ENCODE measurements at places on chromosomes 4 and X. TPM values are rescaled to one million over a fixed set of nuclear protein-coding genes. Genes with fewer than 3 reads are reported as not detected.

GRCh38 chrX:110146521-110146920 is 143.6 kb downstream of the TMEM164 start:
- peak; percentile 16 for DNase-seq

DNA sequence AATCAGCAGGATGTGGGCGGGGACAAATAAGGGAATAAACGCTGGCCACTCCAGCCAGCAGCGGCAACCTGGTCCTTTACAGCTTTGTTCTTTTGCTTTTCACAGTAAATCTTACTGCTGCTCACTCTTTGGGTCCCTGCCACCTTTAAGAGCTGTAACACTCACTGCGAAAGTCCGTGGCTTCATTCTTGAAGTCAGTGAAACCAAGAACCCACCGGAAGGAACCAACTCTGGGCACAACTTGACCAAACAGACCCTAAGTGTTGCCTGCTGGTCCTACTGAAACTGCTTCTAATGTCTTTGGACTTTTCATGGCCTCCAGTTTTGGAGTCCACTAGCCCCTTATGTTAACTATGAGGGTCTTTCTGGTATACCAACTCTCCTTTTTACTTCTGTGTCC is 566.2 kb upstream of the IGFBP7 start:
- no peak for DNase-seq

DNA sequence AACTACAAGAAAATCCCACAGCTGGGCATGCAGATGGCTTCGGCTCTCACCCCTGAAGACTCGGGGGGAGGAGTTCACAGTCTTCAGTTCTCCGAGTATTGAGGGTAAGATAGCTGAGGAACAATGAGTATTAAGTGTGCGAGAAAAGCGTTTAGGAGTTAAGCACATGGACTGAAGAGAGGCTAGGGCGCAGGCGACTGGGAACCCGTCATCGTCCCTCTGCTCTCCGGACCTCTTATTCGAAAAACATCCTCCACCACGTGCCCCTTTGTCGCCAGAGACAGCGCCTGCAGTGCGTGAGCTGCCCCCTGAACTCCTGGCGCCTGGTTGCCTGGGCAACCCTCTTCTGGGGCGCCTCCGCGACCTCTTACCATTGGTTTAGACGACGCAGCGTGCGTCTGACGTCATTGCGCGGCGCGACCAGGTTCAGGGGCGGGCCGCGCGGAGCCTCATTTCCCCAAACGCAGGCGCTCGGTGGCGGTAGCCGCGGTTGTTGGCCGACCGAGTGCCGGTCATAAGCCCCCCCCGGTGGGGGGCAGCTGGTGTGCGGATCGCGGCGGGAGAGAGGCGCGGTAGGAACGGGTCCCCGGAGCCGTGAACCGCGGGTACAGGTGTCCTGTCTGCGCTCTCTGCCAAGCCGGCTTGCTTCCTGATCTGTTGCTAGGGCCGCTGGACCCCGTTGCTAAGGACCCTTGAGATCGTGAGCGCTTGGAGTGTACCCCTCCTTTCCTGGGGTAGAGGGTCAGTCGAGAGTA is at the start of gene PACRGL:
Gene PACRGL (plus strand): TSS at position 452 of the 755 bp plus-strand sequence. CDS start 4,024 bp downstream, outside the sequence.
- peak; percentile 97 for DNase-seq

DNA sequence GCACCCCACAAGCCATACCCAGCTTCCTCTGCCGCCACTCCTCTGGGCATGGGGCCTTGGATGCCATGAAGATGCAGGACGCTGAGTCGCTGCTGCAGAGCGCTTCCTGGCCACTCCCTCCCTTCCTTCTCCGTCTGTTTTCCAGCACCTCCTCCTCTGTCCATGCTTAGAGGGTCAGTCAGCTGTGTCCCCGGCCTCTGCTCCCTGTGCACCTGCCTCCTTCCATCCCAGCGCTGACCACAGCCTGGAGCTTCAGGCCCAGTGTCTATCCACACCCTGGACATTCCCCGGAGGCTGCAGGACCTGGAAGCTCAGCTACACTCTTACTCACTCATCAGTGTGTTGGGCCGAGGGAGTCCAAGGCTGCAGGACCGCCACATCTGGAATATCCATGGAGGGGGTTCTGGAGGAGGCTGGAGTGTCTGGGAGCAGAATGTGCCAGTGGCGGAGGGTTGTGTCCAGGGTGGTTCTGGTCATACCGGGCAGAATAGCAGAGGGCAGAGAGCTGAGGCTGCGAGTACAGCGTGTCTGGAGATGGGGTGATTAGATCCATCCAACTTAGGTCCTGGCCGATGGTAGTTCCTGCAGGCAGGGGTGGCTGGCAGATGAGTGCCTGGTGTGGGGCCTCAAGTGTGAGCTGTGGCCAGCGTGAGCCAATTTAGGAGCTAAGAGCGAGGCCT is 58.6 kb upstream of the ADRA2C start:
- no peak for DNase-seq

DNA sequence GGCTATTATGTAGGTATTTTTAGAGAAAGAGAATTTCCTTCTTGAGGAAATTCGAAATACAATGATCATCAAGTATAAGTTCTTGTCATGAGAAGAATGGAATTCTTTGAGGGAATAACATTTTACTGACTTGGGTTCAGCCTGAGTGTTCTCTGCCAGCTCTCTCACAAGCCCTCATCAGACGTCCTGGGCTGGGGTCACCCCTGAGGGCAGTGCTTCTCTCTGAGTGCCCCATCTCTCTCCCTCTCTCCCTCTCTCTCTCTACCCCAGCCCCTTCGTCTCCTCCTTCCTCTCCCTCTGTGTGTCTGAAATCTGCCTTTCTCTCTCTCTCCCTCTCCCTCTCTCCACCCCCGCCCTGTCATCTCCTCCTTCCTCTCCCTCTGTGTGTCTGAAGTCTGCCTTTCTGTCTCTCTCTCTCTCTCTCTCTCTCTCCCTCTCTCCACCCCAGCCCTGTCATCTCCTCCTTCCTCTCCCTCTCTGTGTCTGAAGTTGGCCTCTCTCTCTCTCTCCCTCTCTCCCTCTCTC is 241.7 kb upstream of the PSAPL1 start:
- DNase-seq = no peak

DNA sequence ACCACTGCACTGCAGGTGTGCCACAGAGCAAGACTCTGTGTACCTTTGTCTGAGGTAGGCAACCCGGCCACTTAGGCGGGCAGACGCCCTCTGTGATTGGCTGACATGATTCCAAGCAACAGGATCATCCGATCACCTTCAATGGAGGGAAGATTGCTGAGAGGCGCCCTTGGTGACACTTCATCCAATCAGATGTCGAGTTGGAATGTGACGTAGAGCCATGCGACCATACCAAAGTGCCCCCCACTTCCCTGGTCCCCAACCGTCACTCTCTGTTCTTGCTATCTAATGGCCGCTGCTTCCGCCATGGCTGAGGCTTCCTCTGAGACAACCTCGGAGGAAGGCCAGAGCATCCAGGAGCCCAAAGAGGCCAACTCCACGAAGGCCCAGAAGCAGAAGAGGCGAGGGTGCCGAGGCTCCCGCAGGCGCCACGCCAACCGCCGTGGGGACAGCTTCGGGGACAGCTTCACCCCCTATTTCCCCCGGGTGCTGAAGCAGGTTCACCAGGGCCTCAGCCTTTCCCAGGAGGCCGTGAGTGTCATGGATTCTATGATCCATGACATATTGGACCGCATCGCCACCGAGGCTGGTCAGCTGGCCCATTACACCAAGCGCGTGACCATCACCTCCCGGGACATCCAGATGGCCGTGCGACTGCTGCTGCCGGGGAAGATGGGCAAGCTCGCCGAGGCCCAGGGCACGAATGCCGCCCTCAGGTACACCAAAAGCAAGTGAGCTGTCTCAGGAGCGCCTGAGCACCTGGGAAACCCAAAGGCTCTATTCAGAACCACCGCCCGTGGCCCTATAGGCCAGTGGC is at the start of gene H2BW2:
Gene H2BW2 (plus strand): TSS at position 268 of the 817 bp plus-strand sequence. CDS start 39 bp downstream, at position 307.
- no peak for DNase-seq

DNA sequence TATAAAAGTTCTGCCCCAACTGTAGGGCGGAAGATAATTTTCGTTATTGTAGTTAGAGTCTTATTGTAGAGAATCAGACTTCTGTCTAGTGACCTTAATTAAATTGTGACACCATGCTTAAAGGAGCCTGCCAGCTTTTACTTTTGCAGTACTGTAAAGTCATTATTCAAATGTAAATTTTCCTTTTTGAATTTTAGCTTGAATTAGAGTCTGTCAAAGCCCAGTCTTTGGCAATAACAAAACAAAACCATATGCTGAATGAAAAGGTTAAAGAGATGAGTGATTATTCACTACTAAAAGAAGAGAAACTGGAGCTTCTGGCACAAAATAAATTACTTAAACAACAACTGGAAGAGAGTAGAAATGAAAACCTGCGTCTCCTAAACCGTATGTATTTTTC is 21.8 kb downstream of the OFD1 start:
- DNase-seq = no peak

DNA sequence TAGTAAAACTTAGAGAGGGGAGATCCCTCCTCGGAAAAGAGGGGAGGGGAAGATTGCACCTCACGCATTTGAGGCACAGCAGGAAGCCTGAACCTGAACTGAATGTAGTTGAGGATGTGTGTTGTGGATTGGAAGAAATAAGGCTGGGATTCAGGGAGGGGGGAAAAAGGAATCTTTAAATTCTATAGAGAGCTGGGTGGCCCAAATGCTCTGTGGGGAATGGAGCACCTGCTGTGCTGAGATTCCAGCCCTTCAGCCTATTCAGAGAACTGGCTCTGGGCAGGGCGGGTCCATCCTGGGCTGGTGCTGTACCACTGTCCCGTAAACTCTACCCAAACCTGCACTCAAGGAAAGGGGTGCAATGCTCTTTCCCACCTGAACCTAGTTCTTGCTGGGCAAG is 4.1 kb downstream of the FOXO4 start:
- no peak for DNase-seq

GRCh38 chr4:8775121-8775520 is 96.5 kb downstream of the HMX1 start:
- no peak for DNase-seq

GRCh38 chrX:49748211-49748956 is 52.6 kb upstream of the PAGE1 start:
- no peak for DNase-seq

DNA sequence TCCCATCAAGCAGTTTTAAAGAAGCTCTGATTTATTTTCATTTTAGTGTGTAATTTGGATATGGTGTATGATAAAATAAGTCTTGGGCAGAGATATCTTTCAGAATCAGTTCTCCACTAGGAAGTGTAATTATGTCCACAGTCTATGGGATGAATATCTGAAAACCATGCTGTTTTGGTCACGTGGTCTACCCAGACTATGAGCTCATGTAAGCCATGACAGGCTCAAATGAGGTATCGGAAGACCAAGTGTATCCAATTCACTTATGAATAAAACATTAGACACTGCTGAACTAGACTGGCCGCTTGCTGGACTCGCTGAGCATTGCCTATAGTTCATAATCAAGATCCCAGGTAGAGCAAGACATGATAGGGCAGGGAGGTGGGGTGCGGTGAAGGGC is 50.5 kb downstream of the SOD3 start:
- DNase-seq = no peak

GRCh38 chrX:139691493-139691842 is 16.5 kb downstream of the MCF2 start:
- no peak for DNase-seq

DNA sequence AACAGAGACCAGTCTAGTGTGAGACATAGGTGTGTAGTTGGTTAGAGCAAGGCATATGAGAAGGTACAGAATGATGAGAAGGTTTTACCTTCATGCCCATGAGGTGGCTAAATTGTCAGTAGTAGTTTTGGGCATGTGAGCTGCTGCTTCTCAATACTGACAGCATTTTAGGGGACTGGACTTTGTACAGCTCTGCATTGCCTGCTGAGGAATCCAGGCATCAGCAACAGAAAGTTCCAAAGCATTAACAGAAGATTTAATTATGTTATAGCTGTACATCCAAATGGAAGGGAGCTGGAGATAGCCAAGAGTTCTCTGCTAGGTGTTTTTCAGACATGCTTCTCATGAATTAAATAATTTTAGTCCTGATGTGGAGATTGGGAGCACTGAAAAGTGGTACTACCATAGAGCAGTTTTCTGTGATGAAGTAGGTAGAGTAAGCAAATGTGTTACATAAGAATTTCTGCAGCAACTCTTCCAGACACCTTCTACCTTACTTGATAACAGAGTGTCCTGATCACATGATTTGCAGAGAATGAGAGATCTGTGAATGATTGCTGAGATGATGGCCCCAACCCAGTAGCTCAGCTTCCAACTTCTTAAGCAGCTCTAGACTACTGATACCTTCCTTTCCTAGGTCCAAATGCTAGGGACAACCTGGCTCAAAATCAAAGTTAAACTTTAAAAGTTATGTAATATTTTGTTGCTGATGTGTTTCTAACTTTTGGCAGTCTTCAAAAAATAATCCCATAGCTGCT is 30.4 kb downstream of the FNIP2 start:
- no peak for DNase-seq

DNA sequence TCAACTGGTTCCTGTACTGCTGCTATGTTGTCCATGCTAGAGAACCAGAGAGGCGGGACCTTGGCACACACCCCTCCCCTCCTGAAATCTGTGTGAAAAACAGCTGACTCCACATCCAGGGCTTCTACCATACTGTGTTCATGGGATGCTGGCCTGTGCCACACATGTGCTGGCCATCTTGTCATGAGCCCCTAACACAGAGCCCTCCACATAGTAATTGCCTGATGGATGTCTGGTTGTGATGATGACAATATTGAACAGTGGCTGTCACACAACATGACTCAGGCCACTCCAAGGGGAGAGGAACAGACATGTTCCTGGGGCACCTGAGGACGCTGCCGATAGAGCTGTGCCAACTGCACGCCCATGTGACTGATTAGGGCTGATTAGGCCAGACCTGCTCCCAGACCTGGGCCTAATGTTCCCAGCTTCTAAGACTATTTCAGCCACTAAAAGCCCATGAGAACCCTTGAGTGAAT is 13.1 kb downstream of the SLC25A5 start:
- no peak for DNase-seq

DNA sequence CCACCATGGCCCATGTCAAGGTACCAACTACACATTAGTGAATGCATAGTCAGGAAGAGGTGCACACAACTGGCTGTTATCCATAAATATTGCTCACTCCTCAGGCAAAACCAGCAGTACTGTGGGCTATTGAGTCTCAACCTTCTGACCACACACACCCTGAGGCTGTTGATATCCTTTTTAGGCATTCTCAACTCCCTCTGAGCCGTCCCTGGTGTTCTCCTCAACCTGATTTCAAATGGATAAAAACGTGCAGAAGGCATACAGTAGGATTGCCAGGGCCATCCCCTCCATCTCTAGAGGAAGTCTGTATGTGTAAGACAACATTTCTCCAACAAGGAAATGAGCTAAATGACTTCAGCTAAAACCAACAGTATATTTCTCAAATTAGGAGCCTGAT is 98.7 kb upstream of the KLHL13 start:
- DNase-seq = no peak

- DNase-seq = no peak
These were observed 592.7 kb downstream of the GRXCR1 start for GRCh38 chr4:43485196-43485595.

ZNF330 gene
- 44.9 TPM for total RNA-seq

MRPL1 gene
- 20.5 TPM for total RNA-seq

SERTM2 gene
- not detected for total RNA-seq
